ENCODE measurements at places on chromosomes 5 and 9. TPM values are rescaled to one million over a fixed set of nuclear protein-coding genes. Genes with fewer than 3 reads are reported as not detected.

FOXD4L3 gene
- polyA plus RNA-seq = 0.30 TPM

HDAC3 gene
- polyA plus RNA-seq = 60.5 TPM

CSF1R gene
- polyA plus RNA-seq = 26.4 TPM

IFNK gene
- polyA plus RNA-seq = not detected

DNA sequence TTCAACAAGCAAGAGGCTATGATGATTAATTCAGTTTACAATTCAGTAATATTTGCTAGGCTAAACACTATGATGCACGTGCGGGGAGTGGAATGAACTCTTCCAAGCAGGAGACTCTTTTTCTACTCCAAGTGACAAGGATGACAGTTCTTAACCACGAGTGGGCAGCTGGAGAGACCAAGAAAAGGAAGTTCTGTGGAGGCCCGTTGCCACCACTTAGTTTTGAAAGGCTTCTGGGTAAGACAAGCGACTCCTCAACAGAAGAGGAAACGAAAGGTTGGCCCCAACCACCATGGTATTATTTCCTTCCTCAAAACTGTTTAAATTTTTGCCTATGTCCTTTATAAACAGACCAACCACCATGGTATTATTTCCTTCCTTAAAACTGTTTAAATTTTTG is 2.8 kb downstream of the DCAF12 start:
- peak; percentile 7 for DNase-seq

- no peak for DNase-seq
Observed at GRCh38 chr5:64759960-64760660, 8.4 kb downstream of the SREK1IP1 start.

DNA sequence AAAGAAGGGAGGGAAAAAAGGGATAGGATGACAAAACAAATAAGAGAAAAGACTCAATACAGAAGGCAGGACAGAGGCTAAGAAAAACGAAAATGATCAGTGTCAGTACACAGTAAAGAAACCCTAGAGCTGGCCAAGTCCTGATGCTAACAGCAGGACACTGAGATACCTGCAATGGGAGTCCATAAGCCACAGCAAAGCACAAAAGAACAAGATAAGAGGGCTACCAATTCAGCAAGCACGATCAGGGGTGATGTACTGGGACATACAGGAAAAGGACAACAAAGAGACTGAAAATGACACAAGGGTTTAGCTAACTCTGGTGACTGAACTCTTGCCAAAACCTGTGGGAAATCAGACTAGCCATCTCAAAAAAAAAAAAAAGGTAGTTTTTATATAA is 1072.6 kb upstream of the COX7C start:
- no peak for DNase-seq

DNA sequence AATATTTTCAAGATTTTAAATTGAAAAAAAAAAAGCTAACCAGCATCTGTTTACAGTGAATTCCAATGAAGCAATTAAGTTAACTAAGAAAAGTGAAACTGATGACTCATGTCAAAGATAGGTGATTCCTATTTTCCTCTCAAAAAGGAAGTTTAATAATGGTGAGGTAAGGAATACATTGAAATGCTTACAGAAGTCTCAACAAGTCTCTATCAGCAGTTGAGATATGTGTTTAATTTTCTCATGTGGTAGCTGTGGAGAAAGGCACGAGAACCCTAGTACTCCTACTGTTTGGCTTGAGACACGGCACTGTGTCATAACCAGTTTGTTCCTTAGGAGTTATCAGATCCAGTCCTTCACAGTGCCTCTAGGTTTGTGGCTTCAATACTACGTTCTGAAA is 114.5 kb downstream of the SLC25A46 start:
- DNase-seq = no peak

- no peak for DNase-seq
Observed at GRCh38 chr5:158268286-158268685, 409.3 kb upstream of the CLINT1 start.

GRCh38 chr5:88745093-88745696 is 137.8 kb downstream of the MEF2C start:
- DNase-seq = no peak

DNA sequence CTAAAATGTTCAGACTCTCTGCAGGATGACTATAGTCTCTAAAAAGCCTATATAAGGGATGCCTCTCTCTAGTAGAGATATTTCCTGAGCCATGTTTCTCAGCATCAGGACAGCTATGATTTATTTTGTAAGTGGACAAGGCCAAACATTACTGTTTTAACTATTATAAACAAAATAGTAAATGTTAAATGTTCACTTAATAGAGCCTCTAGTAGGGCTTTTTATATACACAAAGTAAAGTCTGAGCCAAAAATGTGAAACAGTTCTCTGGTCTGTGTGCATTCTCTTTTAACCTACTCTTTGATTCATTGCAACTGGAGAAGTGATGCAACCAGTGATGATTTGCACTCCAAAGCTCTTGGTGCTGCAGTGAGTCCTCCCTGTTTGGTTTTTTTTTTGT is 220.5 kb downstream of the GDNF start:
- DNase-seq = no peak

DNA sequence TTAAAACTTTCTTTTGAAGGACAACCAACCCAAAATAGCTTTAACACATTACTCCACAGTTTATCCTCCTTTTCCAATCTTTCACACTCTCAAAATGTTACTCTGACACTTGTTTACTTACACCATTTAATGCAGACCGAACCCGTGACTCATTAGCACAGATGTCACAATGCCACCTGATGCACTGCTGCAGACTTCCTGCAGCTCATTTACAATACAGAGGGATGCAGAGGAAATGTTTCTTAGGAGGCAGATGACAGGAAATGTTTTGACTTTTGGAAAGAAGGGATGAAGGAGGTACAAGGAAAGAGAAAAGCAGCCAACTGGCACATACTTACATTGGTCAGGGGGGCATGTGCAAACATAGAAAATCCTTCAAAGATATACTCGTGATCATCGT is 39.0 kb downstream of the DROSHA start:
- DNase-seq = no peak

- no peak for DNase-seq
Observed at GRCh38 chr5:4987431-4987830, 152.7 kb upstream of the ADAMTS16 start.
